ENCODE measurements at places on chromosomes 6 and 20.

GRCh38 chr6:113094779-113095178, 747.6 kb downstream of the RFPL4B start:
- no peak for DNase-seq

- DNase-seq, result peak; percentile 51
Observed at GRCh38 chr20:20856306-20856705, 143.9 kb upstream of the RALGAPA2 start.

DNA sequence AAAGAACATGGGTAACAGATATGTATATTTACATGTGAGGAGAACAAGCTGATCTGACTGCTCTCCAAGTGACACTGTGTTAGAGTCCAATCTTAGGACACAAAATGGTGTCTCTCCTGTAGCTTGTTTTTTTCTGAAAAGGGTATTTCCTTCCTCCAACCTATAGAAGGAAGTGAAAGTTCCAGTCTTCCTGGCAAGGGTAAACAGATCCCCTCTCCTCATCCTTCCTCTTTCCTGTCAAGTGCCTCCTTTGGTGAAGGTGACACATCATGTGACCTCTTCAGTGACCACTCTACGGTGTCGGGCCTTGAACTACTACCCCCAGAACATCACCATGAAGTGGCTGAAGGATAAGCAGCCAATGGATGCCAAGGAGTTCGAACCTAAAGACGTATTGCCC, 5.2 kb downstream of the HFE start:
- no peak for DNase-seq

DNA sequence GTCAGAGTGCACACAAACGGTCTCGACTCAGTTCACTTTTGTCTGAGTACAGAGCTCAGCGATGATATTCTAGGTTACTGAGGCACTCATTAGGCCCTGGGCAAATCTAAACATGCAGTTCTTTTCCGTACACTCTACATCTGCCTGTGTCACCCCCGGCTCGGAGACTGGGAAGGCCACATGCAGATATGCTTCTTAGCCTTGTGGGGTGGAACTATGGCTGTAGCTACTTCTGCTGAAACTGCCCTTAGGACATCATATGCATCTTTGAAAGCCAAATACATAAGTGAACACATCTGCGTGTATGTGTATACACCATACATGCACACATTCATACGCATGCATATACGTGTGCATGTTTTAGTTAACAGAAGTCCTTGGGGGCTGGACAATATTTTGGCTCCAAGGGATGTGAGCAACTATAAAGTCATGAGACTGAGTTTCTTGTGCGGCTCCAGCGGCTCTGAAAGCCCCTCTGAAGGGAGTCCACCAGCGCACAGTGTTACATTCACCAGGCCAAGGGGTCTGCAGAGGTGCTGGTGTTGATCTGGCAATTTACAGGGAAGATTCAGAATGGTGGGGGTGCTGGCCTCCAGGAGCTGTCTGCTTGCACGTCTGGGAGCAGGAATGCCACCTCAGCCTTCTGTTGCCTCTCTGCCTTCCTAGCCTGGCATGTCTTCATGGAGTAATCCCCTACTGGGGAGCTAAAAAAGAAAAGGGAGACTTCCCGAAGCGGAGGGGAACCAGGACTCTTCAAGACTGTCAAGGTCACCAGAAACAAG, 31.6 kb downstream of the PSMG4 start:
- no peak for DNase-seq

- DNase-seq, result no peak
Observed at GRCh38 chr6:105759015-105759414, 327.1 kb upstream of the PRDM1 start.

- DNase-seq, result no peak
Observed at GRCh38 chr6:109662192-109662591, 28.8 kb downstream of the AK9 start.

DNA sequence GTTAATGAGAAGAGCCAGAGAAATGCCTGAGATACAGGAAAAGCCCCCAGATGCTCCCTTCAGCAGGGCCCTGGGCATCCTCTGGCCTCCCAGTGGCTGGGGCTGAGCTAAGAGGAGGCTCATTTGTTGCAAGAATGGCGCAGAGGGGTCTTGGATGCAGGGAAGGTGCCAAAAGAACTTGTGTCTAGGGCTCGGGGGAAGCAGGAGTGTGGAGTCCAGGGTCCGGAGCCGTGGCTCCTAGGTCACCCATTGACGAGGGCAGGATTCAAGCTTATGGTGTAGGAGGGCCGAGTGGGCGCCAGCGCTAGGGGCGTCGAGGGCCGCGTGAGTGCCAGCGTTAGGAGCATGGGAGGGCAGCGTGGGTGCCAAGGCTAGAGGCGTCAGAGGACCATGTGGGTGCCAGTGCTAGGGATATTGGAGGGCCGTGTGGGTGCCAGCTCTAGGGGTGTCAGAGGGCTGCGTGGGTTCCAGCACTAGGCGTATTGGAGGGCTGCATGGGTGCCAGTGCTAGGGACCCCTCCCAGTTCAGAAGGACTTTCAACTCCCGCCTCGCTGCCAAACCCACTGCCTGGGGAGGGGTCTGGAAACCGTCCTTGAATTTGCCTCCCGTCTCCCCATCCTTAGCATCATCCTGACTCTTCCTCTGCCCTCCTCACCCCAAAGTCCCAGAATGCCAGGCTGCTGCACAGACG, 250.5 kb upstream of the AFDN start:
- DNase-seq, result no peak

DNA sequence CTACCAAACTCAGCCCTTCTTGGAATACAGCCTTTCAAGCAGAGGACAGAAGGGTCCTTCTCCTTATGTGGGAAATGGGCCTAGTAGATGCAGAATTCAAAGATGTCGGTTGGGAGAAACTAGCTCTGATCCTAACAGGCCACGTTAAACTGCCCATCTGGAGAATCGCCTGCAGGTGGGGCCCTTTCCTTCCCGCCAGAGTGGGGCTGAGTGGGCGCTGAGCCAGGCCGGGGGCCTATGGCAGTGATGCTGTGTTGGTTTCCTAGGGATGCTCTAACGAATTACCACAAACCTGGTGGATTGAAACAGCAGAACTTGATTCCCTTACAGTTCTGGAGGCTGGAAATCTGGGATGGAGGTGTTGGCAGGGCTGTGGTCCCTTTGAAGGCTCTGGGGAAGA, 9.1 kb downstream of the MAPK13 start:
- DNase-seq, result peak; percentile 58

DNA sequence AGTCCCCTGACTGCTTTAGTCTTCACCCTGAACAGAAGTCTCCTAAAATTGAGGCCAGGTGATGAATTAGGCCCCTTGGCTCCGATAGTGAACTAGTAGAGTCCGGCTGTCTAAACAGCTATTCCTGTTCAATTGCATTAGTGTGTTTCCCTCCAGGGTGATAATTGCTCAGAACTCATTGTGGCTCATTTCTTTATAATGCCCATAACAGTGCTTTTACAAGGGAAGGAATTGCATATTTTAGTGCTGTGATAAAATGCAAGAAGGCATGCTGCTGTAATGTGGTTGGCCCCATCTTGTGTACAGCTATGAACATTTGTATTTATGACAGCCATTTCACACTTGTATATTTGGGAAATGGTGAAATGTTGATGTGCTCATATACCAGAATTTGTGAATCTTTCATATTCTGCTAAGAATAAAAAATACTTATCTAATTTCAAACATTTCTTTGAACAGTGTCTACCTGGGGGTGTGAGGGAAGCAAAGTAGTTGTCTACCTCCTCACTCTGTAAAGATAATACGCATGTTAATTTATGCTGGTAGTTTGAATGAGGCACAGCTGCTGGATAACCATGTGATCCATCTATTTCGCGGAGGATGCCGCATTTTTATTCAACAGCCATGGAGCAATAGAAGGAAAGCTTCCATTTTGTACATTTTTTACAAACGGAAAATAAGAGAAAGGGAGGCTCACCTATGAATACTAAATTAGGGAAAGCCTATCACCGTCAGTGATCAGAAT, 451.4 kb downstream of the NKAIN2 start:
- DNase-seq, result no peak

DNA sequence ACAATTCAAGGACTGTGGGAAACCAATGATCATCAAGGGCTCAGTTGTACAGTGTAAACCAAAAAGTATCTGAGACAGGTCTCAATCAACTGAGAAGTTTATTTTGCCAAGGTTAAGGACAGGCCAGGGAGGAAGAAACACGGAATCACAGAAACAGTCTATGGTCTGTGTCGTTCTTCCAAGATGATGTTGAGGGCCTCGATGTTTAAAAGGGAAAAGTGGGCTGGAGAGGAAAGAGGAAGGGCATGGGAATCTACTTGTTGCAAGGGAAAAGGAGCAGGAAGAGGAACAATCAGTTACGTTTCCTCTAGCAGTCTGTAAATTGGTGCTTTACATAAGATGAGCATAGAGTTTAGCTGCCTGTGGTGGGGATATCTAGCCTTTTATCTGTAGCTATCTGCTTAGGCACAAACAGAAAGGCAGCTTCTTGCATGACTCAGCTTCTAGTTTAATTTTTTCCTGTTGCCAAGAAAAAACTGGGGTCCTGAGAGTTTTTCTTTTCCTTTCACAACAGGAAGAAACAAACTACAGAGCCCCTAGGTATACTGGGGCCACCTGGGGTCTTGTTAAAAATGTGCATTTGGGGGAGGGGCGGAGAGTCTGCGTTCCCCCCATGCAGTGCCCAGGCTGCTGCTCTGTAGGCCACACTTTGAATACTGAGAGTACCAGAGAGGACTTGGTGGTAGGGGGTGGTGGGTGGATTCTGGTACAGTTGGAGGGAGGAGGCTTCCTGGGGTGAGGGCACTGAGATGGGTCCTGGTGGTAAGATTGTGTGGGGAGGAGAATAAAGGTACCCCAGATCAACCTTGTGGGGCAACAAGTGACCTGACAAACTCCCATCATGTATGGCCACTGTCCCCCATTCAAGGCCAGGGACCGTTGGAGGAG, 35.3 kb upstream of the EZR start:
- peak; percentile 90 for DNase-seq

DNA sequence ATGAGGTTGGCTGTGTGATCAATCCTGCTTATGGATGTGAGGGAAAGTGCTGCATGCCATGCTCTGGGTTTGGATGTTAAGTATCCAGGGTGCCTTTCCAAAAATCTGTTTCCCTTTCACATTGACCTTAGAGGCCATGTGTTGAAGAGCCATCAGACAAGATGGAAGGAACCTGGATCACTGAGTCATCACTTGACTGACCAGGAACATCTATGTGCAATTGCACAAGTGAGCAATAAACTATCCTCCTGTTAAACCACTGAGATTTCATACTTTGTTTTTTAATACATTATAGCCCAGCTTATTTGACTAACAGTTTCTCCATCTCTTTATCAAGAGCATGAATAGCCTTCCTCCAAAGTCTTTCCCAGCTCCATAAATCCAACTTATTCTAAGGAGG, 17.8 kb upstream of the TMEM14A start:
- no peak for DNase-seq

DNA sequence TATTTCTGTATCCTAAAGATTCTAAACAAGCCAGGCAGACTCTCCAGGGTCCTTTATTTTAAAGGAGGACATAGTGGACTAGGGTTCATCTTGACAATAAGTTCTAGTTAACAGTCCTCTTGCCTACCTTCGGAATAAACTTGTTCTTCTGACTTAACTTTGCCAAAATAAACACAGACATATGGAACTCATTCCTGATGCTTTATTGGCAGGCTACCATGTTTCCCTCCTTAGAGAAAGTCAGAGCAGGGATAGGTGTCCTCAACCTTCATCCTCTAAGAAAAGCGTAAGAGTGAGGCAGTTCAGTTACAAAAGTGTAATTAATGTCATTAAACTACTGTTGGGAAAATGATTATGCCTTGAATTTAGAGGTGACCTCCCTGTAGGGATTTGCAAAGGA, 46.9 kb upstream of the NRSN1 start:
- no peak for DNase-seq

DNA sequence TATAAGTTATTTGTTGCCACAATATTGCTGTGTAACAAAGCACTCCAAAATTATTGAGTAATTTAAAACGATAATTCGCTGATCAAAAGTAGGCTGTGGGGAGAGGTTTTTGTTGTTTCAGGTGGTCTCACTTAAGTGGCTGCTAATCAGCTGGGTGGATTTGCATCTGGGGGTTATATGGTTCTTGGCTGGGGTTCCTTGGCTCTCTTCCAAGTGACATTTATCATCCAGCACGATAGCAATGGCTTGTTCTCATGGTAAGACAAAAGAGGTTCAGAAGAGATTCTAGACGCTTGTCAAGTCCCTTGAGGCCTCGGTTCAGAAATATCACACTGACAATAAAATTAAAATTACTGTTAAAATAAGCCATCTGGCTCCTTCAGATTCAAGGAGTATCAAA, 1648.8 kb downstream of the GRIK2 start:
- no peak for DNase-seq

GRCh38 chr20:61014491-61014890, 237.6 kb upstream of the CDH4 start:
- no peak for DNase-seq

DNA sequence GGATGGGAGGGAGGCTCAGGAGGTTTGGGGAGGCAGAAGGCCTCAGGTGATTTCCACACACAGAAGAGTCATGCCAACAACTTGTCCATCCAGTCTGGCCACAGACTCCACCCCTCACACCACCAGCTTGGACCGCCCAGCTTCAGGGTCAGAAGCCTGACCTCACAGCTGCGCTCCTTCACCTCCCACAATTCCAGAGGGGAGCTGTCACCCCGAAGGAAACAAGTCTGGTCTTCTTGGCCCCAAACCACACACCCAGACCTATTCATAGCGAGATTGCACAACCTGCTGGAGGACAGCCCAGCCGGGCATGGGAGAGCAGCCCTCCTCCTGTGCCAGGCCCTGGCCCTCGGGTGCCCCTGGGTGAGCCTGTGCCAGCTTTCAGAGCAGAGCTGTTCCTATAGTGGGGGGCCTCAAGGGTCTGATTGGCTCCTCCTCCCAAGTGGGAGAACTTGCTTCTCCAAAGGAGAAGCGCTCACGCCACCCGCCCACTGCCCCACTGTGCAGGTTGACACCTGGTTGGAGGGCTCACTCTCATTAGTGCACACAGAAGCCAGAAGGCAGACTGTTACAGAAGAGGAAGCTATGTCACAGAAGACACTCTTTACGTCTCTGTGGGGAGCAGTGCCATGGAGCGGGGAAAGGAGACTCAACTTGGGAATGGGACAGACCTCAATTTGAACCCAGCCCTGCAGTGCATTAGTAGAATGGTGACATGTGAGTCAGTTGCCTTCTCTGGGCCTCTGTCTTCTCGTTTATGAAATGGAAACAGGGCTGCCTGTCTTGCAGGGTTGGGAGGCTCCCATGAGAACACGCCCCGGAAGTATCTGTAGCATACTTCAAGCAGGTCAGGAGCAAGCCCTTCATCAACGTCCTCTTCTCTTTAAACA, 128.8 kb downstream of the FOXO3 start:
- peak; percentile 29 for DNase-seq

- DNase-seq, result peak; percentile 84
Observed at GRCh38 chr6:52399511-52400312, 20.4 kb upstream of the EFHC1 start.

GRCh38 chr20:17617212-17617867, 47.5 kb downstream of the DSTN start:
- DNase-seq, result peak; percentile 74

GRCh38 chr20:2509468-2509781, 710 bp upstream of the ZNF343 start:
- DNase-seq, result no peak

DNA sequence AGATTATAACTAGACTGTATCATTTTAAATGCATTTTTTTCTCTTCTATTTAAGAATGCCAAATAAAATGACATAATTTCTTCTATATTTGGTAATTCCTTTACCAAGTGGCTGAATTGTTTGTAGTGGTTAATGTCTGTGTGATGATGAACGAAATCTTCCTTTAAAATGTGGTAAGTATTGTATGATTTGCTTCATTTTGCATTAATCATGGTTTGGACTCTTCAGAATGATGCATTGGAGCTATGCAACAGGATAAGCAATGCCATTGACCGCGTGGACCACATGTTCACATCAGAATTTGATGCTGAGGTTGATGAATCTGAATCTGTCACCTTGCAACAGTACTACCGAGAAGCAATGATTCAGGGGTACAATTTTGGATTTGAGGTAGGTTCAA, 99.6 kb downstream of the MAP3K4 start:
- no peak for DNase-seq

Measured in hematopoietic multipotent progenitor cell treated with erythropoietin and hydrocortisone succinate and interleukin-3 and kit ligand, for 6 days (in vitro differentiated cells).